CD14-positive monocyte (primary cell): ENCODE measurements at places on chromosomes 1 and 21.

DNA sequence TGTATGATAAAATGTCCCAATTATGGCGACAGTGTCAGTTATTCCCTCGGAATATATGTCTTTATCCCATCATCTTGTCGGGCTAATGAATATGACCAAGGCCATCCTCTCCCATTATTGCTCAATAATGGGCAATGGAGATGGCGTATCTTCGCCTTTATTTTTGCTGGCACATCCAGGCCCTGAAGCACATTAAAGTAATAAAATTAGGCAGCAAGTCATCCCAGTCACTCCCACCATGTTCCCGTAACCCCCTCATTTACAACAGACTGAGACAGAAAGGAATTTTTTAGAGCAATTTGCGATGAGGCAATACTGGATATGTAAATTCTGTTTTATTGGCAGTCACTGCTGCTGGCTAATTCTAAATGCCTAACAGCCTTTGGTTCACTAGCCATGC, 35.3 kb downstream of the CLIC6 start:
- H3K4me3 ChIP-seq: no peak overlapping the region
- H3K27me3 ChIP-seq: no peaks in the 10 kb centered on the region
- DNase-seq: no peak

DNA sequence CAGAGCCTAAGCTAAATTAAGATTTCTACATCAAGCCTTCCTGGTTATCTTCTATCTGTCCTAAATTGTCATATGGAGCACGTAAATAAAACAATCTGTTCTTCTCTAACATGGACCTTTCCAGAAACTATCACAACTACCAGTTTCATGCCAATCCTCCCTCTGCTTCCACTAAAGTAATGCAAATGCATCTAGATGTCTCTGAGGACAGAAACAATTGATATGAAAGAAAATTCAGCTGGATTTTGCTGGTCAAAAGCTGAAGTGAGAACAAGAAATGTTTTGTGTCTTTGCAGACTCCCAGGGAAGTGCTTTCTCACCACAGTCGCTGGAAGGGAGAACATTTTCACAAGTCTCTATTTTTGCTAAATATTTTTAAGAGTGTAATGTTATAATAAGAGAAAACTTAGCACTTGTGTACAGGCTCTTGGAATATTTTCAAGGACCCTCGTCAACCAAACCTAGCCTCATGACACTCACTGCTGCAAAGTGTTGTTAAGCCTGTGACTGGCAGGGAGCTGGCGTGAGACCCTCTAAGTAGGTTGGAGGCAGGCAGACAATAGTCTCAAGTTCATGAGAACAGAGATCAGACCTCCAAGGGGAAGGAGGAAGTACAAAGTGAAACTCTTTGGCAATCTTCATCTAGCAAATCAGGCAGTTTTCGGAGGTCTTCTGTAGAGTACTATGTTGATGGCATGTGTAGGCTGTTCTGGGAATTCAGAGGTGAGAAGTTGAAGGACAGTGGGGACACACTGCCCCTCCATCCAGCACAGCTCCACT, 38.8 kb downstream of the DNASE2B start:
- H3K27me3 ChIP-seq: no peaks in the 10 kb centered on the region
- H3K4me3 ChIP-seq: peak overlapping the region; percentile 28
- peak overlapping the region; percentile 78 for H3K27ac ChIP-seq

DNA sequence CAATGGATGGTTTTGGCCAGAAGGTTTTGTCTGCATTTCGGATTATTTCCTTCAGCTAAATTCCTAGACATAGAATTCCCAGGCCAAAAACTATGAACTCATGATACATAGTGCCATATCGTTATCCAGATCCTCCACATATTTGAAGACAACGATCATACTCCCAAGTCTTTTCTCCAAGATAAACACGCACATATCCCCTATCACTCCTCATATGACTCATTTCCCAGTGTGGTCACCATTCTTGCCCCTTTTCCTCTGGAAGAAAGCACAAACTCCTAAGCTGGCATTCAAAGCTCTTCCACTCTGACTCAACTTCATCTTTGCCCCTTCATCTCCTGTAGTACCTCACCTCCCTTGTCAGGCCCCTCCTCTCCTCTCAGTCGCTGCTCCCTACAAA, 277.6 kb downstream of the PLPP3 start:
- no peak for DNase-seq
- H3K27me3 ChIP-seq: no peaks in the 10 kb centered on the region
- no peak overlapping the region for H3K4me3 ChIP-seq
- H3K36me3 ChIP-seq: no peaks in the 10 kb centered on the region

DNA sequence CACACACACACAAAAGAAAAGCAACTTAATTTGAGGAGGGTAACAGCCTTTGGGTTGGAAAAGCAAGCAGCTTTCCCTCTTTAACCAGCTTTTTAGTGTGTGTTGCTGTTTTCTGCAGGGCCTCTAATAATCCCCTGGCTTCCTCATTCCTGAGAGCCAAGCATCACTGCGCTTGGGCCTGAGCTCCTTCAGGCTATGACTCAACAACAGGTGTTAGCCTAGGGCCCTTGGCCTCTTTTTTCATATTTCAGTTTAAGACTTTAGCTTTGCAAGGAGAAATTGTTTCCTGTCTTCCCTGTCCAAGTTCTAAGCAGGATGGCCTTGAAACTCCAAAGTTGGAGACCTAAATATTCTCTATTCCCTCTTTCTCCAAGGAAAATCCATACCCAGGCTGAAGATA, 26.2 kb upstream of the SNX27 start:
- H3K36me3 ChIP-seq: no peaks in the 10 kb centered on the region
- no peaks in the 10 kb centered on the region for H3K4me1 ChIP-seq
- DNase-seq: no peak
- no peak overlapping the region for H3K27ac ChIP-seq

DNA sequence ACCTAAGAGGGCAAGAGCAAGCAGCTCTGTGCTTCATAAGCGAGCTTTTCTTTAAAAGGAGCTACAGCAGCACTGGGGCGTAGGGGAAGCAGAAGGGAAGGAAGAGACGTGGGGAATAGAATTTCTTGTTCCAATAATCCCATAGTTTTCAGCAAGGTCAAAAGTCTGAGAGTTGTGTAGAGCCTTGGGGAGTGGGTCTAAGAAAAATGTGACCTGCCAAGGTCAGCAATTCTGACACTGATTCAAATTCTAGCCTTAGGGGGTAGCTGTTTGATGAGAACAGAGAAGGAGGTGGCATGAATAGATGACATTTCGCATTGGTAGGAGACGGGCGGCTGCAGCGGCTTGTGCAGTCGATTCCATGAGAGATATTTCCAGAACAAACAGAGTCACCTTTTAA, 22.4 kb downstream of the PRRX1 start:
- no peaks in the 10 kb centered on the region for H3K4me1 ChIP-seq
- no peak overlapping the region for H3K4me3 ChIP-seq
- H3K27ac ChIP-seq: no peak overlapping the region
- H3K27me3 ChIP-seq: peaks cover 2% of the 10 kb centered on the region
- H3K36me3 ChIP-seq: no peaks in the 10 kb centered on the region
- DNase-seq: no peak

DNA sequence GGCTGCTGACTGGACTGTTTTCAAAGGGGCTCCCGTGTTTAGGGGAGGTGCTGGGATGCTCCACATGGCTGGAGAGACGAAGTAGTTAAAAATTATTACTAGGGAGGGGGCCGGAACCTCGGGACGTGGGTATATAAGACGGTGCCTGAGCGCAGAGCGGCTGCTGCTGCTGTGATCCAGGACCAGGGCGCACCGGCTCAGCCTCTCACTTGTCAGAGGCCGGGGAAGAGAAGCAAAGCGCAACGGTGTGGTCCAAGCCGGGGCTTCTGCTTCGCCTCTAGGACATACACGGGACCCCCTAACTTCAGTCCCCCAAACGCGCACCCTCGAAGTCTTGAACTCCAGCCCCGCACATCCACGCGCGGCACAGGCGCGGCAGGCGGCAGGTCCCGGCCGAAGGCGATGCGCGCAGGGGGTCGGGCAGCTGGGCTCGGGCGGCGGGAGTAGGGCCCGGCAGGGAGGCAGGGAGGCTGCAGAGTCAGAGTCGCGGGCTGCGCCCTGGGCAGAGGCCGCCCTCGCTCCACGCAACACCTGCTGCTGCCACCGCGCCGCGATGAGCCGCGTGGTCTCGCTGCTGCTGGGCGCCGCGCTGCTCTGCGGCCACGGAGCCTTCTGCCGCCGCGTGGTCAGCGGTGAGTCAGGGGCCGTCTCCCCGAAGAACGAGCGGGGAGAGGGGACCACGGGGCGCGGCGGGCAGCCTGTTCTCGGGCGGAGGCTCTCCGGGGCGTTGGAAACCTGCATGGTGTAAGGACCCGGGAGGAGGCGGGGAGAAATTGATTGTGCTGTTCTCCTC, at the start of gene CHODL:
TSS of gene CHODL (plus strand) at position 163 of the 793 bp plus-strand sequence. CDS start at position 554, 391 bp downstream.
- no peak for DNase-seq
- no peak within 1 kb of the TSS for H3K4me3 ChIP-seq
- H3K36me3 ChIP-seq: no peaks in the 10 kb centered on the region
- H3K4me1 ChIP-seq: no peaks in the 10 kb centered on the region
- H3K27ac ChIP-seq: no peak within 1 kb of the TSS

DNA sequence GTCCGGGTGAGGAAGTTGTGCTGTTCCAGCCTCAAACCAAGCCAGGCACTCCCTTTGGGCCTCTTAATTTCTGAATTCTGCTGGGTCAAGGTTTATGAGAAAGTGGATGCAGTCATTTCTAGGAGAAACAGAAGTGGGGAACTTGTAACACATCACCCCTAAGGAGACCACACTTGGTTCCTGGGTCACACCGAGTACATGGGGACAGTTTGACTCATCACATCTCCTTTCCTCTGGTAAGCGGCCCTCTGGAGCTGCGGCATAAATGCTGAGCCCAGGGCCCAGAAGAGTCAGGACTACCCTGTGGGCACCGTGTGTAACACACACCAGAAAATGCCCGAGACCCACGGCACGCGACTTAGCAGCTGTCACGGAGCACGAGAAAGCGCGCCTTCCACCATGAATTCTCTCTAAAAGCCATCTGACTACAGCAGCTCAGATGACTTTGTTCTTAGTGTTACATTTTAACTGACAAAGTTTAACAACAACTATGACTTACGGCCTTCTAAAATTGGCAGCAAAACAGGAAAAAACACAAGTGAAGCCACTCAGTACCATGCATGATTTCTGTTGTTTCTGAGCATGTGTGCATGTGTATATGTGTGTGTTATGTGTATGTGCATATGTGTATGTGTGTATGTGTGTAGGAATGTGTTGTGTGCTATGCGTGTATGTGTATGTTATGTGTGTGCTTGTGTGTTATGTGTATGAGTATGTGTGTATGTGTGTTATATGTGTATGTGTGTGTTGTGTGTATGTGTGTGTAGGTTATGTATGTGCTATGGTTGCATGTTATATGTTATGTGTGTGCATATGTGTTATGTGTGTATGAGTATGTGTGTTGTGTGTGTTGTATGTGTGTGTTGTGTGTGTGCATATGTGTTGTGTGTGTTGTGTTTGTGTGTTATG, 50.8 kb downstream of the TOMM20 start:
- peak overlapping the region; percentile 80 for H3K27ac ChIP-seq
- peak; percentile 89 for DNase-seq
- no peaks in the 10 kb centered on the region for H3K36me3 ChIP-seq
- no peak overlapping the region for H3K4me3 ChIP-seq
- H3K27me3 ChIP-seq: no peaks in the 10 kb centered on the region

DNA sequence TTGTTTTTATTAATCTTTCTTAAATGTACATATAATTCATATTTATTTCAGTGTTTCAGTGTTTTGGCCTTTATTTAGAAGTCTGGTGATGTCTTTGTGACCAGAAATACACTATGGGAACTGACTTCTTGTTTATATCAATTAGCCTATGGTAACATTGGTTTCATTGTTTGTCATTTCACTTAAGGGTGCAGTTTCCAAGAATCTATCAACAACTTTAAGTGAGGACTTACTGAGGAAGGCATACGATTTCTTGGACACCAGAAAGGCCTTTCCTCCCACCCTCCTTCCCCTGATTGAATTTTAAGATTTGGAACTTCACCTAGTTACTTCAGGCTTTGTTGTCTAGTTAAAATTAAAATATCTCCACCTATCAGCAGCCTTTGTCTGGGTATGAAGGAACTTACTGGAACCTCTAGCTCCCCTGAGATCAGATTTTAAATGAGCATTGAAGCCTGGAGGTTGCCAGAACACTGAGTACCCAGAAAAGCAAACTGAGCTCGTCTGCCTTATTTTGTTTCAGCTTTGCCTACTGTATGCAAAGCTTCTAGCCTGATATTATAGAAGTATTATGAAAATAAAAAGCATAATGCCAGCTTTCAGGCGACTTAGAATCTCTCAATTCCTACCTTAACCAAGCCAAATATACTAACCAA, 34.2 kb downstream of the HLCS start:
- no peak overlapping the region for H3K4me3 ChIP-seq
- H3K36me3 ChIP-seq: no peaks in the 10 kb centered on the region
- DNase-seq: no peak
- no peaks in the 10 kb centered on the region for H3K4me1 ChIP-seq
- no peak overlapping the region for H3K27ac ChIP-seq
- H3K27me3 ChIP-seq: no peaks in the 10 kb centered on the region

DNA sequence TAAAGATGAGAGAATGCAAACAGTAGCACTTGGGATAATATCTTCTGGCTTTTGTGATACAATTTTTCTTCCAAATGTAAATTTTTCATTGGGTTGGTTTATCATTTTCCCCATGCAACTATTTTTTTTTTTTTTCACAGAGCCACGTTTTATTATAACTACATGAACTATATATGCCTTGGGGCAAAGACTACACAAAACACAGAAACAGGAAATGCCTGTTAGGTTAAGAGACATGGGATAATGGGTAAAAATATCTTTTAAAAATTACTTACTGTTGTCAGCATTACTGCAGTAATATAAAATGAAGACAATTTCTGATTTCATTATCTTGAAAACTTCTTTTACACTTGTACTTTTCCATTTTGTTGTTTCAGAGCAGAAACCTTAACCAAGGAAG, 74.6 kb downstream of the DISP1 start:
- DNase-seq: no peak
- no peak overlapping the region for H3K4me3 ChIP-seq
- H3K27ac ChIP-seq: no peak overlapping the region
- H3K27me3 ChIP-seq: no peaks in the 10 kb centered on the region
- H3K36me3 ChIP-seq: no peaks in the 10 kb centered on the region

DNA sequence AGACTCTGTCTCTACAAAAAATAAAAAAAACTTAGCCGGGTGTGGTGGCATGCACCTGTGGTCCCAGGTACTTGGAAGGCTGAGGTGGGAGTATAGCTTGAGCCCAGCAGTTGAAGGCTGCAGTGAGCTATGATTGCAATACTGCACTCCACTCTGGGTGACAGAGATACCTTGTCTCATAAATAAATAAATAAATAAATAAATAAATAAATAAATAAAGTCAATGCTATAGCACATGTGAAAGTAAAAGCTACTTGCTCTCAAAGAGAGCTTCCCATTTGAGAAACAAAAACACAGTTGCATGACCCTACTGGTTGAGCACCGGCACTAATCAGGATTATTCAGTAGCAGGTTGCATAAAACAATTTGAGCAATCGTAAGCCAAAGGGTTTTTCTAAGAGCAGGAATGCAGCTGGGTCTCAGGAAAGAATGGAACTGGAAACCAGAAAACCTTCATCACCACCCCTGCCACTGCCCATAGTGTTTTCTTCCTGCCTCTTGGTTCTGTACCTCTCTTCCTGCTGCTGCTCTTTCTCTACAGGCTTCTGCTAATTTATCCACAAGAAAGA, 29.3 kb upstream of the DNAH14 start:
- H3K4me1 ChIP-seq: no peaks in the 10 kb centered on the region
- DNase-seq: no peak
- H3K36me3 ChIP-seq: no peaks in the 10 kb centered on the region
- H3K27ac ChIP-seq: no peak overlapping the region
